ENCODE measurements at places on chromosomes 3 and 15. TPM values are rescaled to one million over a fixed set of nuclear protein-coding genes. Genes with fewer than 3 reads are reported as not detected.

- DNase-seq: no peak
Measured at GRCh38 chr3:62242831-62243509, 130.4 kb downstream of the FEZF2 start.

C2CD4A gene
- 3.0 TPM for total RNA-seq

DNA sequence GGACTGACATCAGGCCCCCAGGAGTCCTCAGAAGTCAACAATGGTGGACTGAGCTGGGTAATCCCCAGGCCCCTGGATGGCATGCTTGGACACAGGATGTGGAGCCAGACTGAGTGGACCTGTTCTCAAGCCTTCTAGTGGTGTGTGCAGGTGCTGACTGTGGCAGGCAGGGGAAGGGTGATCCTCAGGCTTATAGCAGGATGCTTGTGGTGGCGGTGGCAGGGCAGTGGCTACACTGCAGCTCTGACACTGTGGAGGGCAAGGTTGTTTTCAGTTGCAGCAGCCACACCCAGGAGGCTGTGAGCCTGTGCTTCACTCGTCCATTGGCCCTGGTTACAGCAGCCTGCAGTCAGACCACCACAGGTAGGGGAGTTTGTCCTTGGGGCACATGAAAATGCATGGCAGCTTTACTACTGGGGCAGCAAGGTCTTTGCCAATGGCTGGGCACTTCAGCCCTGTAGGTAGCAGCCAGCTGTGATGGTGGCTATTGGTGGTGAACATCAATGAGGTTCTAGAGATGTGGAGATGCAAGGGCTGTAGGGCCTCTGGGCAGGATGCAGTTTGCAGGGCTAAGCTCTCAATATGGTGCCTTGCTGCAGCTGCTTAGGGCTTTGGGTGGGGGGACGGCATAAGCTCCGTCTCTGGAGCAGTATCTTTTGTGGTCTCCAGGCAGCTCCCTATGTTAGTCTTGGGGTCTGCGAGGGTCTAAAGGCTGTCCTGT is 17.5 kb upstream of the MYO5A start:
- no peak for DNase-seq

GRCh38 chr15:89052474-89052873 is 35.8 kb upstream of the ABHD2 start:
- no peak for DNase-seq

HOMER2 gene
- 2.9 TPM for total RNA-seq

DNA sequence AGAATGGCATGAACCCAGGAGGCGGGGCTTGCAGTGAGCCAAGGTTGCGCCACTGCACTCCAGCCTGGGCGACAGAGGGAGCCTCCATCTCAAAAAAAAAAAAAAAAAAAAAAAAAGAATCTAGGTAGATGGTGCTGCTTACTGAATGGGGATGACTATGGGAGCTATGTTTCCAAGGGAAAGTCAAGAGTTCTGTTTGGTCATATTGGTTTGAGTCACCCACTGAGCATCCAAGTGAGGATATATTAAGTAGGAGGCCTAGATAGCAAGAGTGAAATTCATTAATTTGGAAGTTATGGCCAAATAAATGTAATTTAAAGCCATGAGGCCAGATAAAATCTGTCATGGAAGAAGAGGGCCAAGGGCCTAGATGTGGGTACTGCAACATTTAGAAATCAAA is 9.0 kb upstream of the UACA start:
- DNase-seq: no peak

GRCh38 chr3:132720228-132720627 is 2.0 kb downstream of the NPHP3 start:
- DNase-seq: no peak

PIGZ gene
- 5.1 TPM for total RNA-seq

DNA sequence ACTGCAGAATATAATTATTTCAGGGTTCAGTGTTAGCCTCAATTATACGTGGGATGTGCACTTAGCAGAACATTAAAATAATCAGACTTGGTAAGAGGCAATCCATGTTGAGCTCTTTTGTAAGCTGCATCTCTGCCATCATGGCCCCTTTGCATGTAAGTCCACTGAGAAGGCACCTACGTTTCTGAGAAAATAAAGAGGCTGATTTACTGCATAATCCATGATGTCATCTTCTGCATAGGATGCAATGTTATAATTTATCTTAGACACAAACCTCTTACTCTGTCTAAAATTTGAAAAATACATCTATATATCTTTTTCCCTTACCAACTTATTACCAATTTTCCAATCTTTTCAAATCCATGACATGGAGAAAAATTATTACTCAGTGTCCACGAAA is 1294.7 kb downstream of the ZPLD1 start:
- DNase-seq: no peak

DNA sequence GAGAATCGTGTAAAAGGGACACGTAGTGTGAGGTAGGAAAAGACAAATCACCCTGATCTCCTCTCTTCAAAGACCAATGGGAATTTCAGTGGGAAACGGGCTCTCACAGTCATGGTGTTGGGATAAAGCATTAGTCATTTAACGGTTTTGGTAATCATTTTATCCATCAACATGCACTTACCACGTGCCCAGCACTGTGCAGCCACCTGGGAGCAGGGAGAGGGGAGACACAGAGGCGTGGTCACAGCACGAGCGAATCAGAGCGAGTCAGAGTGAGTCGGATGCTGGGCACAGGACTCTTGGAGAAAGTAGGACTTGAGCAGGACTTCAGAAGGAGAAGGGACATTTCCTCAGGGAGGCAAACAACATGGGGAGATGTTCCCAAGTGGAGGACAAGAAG is 130.8 kb downstream of the MINAR1 start:
- no peak for DNase-seq

GRCh38 chr3:128328546-128329458 is 137.9 kb downstream of the DNAJB8 start:
- DNase-seq: no peak

DNA sequence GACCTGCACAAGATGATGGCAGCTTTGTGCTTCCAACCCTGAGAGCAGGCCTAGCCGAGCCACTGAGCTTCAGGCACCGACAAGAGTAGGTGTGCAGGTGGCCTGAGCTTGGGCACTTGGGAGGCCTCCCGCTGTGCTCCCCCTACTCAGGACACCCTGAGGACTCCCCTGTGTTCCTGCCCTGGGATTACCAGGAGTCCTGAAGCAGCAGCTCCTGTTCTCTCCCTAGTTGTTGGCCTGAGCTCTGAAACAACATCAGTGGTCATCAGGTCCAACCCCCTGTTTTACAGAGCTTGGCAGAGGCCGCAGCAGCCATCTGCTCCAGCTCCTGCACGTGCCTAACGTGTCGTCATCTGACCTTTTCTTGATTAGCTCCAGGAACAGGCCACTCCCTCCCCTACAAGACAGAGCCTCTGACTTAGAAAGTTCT is 8.0 kb upstream of the MESP2 start:
- DNase-seq: peak; percentile 54

RTP1 gene
- total RNA-seq: not detected

TMEM212 gene
- not detected for total RNA-seq

B3GNT5 gene
- total RNA-seq: 6.7 TPM

DNA sequence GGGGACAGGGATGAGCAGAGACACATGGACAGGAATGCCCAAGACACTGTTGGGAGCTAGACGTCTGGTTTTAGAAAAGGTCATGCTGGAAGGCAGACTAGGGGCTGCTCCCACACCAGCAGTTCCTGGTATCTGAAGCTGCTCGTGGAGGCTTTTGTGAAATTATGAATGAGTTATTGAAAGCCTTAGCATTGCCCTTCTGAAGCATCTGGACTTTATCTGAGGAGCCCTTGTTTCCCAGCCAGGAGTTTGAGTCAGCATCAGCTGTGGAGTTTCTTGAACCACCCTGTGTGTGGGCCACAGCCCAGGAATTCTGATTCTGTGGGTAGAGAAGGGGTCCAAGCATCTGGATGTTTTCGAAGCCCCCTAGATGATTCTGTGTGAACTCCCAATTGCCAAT is 258.7 kb downstream of the SLCO3A1 start:
- DNase-seq: no peak

GRCh38 chr15:50881121-50882048 is 27.1 kb upstream of the AP4E1 start:
- no peak for DNase-seq

USP3 gene
- total RNA-seq: 11.6 TPM

DNA sequence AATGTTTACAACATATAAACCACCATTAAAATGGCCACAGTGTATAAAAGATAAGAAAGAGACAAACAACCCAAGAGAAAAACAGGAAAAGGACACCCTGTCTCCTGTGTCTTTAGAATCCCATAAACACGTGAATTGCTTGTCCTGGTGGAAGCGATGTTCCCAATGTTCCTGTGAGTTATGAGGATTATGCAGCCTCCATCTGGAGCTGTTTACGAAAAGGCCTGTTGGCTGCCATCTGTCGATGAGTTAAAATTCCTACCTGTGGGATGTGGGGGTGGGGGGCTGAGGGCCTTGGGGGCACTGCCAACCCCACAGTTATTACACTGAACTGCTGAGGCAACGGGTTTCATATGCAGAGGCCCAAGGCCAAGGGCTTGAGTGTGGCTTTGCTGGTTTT is 13.6 kb downstream of the NISCH start:
- no peak for DNase-seq

DNA sequence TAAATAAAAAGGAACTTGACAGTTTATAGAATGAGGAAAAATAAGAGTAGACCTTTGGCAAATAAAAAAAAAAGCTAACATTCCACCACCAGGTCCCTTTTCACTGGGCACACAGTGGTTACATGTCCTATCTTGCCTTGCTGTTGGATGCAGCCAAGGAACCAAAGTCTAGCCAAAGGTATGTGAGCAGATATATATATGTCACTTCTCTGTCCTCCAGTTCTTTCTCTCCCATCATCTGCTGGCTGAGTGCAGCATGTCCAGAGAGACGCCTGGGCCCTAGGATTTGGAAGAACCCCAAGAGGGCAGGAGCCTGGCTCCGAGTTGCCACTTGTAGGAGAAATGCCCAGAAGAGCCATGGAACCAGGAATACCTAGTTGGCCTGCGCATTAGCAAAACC is 104.7 kb downstream of the SERPINI1 start:
- no peak for DNase-seq

DNA sequence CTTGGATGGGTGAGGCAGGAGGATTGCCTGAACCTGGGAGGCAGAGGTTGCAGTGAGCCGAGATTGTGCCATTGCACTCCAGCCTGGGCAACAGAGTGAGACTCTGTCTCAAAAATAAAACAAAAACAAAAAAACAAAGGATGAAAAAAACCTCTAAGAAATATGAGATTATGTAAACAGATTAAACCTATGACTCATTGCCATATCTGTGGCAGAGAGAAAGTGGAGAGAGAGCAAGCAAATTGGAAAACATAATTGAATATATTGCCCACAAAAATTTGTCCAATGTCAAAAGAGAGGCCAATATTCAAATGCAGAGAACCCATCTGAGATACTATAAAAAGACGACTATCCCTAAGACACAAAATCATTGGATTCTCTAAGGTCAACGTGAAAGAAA is 1106.0 kb downstream of the OTOL1 start:
- no peak for DNase-seq

DNA sequence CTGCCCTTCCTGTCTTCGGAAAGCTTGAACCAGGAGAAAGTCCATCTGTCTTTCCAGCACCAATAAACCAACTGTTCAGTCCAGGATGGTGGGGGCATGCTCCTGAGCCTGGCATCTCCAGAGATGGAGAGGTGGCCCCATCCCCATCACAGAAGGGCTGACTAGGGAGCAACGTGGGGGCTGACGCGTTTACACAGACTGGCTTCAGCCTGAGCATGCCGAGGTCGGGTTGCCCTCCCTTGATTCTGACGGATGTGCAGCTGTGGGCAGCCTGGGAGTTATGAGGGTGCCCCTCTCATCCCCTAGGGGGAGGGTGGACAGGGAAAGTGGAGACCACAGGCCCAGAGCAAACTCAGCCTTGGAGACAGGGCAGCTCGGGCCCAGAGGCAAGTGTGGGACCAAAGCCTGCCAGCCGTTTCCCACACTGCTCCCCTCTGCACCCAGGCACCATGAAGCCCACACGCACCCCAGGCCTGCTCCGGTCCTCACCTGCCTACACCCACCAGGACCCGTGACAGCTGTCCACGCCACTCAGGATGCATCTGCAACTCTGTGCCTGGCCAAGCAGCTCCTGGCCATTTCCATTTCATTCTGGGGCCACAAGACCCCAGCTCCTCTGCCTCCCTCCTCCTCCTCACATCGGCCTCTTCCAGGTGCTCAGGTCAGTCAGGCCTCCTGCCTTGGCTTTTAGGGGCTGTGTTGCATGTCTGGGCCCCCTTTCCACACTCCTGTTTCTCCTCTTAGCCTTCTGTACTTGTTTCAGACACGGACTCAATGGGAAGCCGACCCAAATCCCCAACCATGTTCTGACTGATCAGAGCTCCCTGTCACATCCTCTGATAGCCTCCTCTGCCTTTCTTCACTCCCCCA is 48.2 kb upstream of the SLC41A3 start:
- DNase-seq: no peak

NTRK3 gene
- total RNA-seq: 0.58 TPM

DNA sequence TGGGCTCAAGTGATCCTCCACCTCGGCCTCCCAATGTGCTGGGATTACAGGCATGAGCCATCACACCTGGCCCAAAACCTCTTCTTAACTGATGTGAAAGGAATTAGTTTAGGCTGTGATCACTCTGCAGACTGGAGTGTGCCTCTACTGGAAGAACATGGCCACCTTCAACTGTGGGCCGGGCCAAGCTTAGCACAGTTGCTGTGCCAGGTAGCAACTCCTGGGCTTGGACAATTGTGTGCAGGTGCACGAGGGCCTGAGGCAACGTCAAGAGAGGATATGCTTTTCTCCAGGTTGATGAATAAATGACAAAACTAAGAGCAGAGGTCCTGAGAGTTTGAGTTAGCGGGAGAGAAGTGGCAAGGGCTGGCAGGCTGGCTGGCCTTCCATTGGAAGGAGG is 6.5 kb downstream of the FAH start:
- DNase-seq: no peak

SLC15A2 gene
- total RNA-seq: 14.6 TPM

DNA sequence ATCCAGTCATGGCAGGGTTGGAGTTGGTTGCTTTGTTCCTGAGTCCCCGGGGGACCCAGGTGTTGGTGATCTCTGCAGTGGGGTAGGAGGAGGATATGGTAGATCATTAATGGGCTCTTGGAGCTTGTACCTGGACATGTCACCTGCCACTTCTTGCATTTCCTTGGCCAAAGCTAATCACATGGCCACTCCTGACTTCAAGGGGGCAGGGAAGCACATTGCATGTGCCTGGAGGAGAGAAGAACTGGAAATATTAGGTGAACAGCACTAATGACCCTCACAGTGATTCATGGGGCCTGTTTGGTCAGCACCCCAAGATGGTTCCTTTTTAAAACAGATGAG is 87.1 kb upstream of the MYZAP start:
- no peak for DNase-seq

DNA sequence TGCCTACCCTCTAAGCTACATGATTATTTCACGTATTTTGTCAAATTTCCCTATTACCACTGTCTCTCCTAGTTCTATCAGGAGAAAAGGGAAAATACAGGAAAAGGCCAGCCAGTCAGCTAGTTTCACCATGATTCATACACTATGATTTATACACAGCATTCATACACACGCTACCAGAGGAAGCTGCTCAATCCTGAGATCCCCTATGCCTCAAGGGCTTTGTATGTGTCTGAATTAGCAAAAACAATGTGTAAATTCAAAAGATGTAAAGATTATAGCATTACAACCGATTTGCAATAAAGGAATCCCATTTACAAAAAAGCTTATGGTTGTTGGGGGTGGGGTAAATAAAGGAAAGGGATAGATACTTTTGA is 3.1 kb upstream of the ACKR4 start:
- DNase-seq: no peak

- peak; percentile 73 for DNase-seq
Measured at GRCh38 chr15:77702211-77702957, 69.7 kb upstream of the LINGO1 start.

GRCh38 chr15:89127054-89127702 is 38.9 kb downstream of the ABHD2 start:
- no peak for DNase-seq

AQP9 gene
- 2.2 TPM for total RNA-seq

Data from stomach (tissue), 19 donors.